ENCODE measurements at places on chromosomes 16 and 17. TPM values are rescaled to one million over a fixed set of nuclear protein-coding genes. Genes with fewer than 3 reads are reported as not detected.

CLEC18A gene
- polyA plus RNA-seq = 84.8 TPM

DNA sequence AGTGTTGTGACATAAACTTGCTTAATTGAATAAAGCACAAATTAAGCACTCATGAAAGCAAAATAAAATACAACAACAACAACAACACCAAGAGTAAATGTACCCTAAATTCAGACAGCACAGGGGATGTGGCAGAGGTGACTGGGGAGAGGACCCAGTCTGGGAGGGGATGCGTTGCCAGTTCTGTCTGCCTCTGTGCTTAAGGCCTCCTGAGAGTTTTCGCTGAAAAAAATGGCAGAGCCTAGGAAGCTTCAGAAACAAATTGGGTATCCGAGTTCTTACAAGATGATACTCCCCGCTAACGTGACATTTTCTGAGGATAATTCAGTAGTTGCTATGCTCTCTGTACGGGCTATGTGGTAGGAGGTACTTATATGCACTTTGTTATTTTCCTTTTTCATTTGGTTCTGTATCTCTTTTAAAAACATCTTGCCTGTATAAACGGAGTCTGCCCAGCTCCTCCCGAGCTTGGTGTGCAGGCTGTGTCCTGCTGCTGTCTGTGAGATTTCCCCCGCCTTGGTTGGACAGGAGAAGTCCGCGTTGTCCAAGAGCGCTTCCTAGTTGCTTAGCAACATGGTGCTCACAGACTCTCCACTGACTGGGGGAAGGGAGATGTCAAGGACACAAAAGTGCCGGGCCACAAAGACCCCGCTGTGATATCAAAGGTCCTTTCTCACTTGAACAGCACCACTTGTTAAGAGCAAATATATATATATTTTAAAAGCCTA is 134.2 kb upstream of the CPHXL start:
- peak; percentile 64 for DNase-seq

- no peak for DNase-seq
Observed at GRCh38 chr16:58615280-58615679, 14.3 kb downstream of the CNOT1 start.

- no peak for DNase-seq
Observed at GRCh38 chr16:54280751-54281150, 5.8 kb downstream of the IRX3 start.

DNA sequence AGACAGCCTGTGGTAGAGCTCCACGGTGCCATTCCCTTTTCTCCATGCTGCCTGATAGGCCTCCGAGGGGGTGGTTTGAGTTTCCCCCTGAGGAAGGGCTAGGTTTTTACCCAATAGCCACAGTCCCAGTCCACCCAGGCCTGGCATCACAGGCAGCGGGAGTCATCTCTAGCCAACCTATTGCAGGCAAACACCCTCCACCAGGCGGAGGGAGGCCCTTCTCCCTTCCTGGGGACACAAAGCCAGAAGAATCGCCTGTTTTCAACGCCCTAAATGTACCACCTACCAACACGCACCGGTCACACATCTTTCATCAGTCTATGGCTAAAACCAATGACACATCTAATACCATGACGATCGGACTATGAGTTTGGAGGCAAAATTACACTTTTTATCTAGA is 7.4 kb downstream of the CSNK1D start:
- no peak for DNase-seq

DNA sequence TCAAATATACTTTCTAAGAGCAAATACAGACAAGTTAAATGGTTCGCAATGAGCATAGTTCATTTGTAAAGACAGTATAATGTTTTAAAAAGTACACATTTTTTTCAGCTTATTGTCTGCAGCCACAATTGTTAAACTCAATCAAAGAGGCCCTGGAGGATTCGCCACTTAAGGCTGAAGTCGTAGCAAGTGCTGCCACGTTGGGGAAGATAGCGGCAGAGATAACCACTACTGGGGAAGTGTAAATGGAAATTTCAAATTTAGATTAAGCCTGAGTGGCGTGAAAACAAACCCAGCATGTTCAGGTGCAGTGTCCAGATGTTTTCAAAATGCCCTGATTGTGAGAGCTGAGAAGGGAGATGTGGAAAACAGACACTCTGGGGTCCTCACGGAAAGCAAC is 8.4 kb downstream of the PMP22 start:
- no peak for DNase-seq

GRCh38 chr17:7513850-7514419 is 29.8 kb downstream of the POLR2A start:
- no peak for DNase-seq

Data from renal pelvis (tissue), 12 donors.